ENCODE measurements at places on chromosomes 5 and 9.

DNA sequence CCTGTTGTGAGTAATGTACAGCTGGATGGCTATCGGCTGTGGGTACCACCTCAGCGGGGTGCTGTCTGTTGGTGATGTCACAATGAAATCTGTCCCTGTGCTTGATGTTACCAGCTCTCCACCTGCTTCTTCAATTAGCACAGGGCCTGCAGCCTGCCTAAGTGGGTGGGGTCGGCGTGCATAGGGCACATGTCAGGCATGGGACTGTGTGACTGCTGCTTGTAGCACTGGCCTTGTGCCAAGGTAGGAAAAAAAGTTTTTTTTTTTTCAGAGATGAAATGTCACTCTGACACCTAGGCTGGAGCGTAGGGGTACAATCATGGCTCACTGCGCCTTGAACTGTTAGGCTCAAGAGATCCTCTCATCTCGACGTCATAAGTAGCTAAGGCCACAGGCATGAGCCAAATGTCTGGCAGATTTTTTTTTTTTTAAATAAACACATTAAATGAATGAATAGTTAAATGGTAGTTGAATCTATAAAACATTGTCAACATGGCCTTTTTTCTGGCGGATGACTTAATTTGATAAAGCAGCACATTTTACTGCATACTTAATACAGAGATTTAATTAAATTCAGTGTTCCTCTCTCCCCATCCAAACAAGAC is 222.5 kb downstream of the NXNL2 start:
- no peak for DNase-seq

DNA sequence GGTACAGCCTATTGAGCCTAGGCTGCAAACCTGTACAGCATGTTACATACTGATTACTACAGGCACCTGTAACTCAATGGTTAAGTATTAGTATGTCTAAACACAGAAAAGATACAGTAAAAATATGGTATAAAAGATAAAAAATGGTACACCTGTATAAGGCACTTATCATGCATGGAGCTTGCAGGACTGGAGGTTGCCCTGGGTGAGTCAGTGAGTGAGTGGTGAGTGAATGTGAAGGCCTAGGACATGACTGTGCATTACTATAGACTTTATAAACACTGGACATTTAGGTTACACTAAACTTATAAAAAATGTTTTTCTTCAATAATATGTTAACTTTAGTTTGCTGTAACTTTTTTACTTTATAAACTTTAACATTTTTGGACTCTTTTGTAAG is 171.3 kb downstream of the SLC28A3 start:
- no peak for DNase-seq

DNA sequence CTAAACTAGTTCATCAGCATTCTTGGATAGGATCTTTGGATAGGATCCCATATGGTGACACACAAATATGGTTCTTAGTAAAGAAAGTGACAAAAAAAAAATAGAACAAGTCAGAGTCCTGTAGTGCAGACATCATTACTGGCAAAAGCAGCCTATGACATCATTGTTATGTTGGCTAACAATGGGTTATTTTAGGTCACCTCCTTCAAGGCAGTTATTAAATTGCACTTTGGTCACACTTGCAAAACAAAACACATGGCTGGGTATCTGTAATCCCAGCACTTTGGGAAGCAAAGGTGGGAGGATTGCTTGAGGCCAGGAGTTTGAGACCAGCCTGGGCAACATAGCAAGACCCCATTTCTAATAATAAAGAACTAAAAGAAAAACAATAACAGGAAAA is 185.9 kb downstream of the KIAA0825 start:
- DNase-seq = no peak

- peak; percentile 68 for DNase-seq
Measured at GRCh38 chr5:179258922-179259730, 86.1 kb downstream of the ADAMTS2 start.

DNA sequence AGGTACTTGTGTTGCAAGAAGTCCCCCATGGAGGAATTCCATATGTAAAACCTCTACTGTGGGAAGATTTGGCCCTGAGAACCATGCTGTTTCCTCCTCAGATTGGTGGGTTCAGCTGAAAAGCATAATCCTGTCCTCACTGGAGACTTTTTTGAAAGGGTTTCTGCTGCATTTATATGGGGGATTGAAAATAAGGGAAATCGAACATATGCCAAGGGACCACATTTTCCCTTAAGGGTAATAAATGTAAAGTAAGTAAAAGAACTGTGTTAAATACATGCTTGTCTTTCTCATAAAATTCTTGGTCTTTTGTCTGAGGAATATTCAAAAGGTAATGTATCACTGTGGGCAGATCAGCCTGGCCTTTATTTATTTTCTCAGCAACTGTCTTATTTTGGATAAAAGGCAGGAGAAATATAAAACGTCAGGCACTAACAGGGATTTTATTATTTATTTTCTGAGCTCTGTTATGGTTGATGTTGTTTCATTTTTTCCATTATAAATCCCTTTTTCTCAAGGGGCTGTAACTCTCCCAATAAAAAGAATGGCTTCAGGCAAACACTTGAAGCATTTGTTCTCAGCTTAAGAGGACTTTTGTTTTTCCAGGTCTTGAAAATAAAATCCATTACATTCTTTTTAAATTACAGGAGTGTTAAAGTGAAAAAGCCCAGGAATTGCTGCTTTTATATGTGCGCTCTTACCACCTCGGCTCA is 131.4 kb downstream of the FGF10 start:
- no peak for DNase-seq

- DNase-seq = no peak
Measured at GRCh38 chr9:72680593-72681282, 159.3 kb downstream of the TMC1 start.

- DNase-seq = no peak
Measured at GRCh38 chr5:95624368-95624767, 4.5 kb downstream of the GPR150 start.

GRCh38 chr5:99169309-99169708 is 240.5 kb upstream of the CHD1 start:
- no peak for DNase-seq

DNA sequence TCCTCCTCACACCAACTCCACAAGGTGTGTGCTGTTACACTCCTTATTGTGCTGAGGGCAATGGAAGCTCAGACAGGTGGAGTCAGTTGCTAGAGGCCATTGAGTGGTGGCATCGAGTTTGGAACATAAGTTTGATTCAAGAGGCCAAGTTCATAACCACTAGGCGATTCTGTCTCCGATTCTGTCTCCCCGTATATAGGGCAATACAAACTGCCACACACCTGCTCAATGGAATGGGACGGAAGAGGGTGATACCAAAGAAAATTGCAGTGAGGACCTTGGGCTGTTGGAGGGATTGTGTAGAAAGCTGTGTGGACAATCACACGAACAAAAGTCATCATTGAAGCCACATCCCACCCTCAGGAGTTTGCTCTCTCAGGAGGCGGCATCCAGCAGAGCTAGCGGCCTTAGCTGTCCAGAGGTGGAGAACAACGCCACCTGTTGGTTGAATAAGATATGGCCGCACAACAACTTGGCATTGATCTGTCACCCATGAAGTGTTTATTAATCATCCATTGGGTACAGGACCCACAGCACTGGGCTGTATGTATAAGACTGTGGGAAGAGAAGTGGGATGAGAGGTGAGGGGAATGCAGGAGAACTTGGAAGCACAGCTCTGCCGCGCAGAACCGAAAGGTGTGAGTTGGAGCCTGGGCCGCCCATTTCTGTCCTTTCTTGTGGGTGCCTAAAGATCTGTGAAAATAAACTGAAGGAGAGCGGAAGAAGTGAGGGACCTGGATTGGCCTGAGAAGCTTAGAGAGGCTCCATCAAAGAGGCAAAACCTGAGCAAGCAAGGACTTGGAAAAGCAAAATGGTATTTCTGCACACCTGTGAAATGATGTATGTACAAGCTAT is 16.1 kb upstream of the NEUROG1 start:
- peak; percentile 82 for DNase-seq

DNA sequence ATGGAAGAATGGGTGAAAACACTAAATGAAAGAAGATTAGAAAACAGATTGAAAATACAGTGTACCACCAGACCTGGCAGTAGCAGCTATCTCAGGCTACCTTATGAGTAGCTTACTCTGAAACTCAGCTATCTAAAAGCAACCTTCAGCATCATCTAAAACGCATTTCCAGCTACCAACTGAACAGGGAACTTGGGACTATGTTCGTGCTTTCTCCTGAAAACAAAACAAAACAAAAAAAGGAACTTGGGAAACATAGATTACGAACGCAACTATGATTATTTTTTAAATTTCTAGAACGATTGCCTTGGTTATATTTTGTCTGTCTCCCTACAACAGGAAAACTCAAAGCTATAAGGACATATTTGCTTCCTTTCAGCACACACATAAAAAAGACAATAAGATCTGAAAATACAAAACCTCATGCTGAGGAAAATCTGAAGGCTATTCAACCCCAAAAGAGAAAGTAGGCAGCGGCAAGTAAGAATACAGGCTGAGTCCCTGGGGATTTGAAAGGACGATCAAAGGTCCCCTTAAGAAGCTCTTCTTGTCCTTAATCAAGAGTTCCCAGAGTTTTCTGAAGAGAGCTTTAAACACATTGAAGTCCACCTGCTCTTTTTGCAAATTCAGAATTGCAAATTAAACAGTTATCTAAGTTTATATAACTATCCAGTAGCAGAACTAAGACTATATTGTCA is 53.4 kb downstream of the OR2K2 start:
- no peak for DNase-seq

DNA sequence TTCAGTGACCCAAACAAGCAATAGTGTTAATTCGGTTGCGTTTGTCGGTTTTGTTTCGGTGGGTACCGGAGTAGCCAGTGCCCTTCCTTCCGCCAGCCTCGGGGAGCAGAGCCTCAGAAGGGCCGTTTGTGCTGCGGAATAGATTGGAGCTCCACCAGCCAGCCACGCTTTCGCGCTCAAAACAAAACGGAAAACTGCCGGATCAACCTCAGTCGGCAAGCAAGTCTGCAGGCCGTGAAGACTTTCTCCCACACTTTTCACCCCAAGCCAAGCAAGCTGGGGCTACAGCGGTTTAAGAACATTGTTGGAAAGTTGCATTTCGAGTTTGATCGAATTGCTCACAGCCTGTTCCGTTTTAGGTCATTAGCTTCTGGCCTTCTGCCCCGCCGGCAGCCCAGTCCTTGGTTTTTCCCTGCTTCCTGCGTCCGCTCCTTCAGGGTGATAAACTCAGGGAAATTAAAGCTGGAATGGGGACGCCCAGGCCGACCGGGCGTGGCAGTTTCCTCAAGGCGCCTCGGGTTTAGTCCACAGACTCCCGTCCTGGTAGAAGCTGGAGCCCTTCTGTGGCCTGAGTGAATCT is 803 bp upstream of the CCNO start:
- DNase-seq = no peak

DNA sequence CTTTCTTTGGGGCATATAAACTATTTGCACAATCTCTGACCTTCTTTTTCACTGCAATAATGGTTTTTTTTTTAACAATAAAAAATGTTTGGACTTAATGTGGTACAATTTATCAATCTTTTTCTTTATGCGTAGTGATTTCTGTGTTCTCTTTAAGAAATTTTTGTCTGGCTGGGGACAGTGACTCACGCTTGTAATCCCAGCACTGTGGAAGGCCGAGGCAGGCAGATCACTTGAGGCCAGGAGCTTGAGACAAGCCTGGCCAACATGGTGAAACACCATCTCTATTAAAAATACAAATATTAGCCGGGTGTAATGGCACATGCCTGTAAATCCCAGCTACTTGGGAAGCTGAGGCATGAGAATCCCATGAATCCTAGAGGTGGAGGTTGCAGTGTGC is 72.3 kb downstream of the STK32A start:
- peak; percentile 69 for DNase-seq

GRCh38 chr9:33318781-33319180 is 28.5 kb downstream of the NFX1 start:
- no peak for DNase-seq

GRCh38 chr9:136021872-136022681 is 60.9 kb upstream of the UBAC1 start:
- peak; percentile 53 for DNase-seq

DNA sequence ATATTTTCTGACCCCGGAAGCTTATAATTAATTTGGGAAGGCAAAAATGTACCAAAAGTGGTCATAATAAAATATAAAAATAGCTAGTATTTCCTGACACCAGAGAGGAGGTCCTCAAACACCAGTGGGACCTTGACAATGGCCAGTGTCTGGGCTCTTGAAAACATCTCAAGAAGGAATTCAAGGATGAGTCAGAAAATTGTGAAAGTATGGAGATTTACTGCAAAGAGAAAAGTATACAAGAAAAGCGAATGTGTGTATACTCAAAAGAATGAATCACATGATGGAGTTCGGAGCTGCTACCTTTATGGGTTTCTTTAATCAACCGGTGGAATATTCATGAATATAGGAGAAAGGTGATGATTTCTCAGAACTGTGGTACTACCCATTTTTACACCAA is 1709.0 kb upstream of the WWC1 start:
- no peak for DNase-seq

- no peak for DNase-seq
Measured at GRCh38 chr5:9932770-9933169, 302.6 kb upstream of the TAS2R1 start.

GRCh38 chr5:123089914-123090660 is 1.0 kb downstream of the PRDM6 start:
- DNase-seq = no peak

DNA sequence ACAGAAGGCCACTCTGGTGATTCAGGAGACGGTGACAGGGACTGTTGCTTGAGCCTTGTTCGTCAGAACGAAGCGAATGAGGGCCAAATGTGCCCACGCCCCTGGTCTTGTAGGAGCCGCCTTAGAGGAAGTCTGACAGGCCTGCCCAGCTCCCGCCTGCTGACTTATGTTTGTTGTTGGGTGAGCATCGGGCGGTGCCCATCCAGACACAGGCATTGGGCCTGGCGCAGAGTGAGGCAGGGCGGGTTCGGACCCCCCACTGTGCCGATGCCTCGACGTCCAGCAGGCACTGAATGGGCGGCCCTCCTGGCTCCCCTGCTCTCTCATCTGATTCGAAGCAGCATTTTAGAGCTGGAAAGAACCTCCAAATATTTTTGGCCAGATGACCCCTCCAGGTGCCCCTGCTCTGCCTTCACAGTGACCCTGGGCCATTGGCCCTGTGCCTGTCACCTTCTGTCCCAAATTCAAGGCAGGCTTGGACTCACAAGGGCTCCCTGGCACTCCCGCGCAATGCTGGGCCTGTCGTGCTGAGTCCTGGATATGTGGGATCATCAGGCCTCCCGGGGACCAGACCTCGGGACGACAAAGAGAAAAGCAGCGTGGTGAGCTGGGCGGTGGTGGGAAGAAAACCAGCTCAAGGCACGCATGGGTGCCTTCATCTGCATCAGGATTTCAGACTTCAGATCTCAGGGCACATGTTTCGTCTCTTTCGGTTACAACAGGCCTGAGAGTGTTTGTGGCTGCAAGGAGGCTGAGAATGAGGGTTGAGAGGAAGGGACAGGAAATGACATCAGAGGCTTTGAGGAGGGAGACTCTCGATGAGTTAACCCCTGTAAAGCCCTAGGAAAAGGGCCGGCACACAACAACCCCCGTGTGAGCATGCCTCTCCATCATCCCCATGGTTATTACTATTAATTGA is 37.1 kb upstream of the OLFM1 start:
- no peak for DNase-seq

DNA sequence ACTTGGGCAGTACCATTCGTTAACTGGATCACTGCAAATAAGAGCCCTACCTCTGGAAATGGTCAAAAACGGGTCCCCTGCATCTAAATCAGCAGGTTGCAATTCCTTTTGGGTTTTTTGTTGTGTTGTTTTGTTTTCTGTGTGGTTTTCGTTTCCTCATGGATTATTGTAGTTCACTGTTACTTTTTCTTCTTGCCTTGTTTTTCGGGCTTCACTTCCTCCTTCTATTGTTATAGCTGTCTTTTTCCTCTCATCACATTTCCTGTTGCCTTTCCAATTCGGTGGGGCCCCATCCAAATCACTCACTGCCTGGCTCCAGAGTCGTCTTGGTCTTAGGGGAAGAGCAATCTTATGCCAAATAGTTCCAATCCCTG is 8.7 kb upstream of the SSBP2 start:
- DNase-seq = no peak

All from ascending aorta (tissue), 2 donors.